ENCODE measurements at places on chromosomes 1 and 21.

DNA sequence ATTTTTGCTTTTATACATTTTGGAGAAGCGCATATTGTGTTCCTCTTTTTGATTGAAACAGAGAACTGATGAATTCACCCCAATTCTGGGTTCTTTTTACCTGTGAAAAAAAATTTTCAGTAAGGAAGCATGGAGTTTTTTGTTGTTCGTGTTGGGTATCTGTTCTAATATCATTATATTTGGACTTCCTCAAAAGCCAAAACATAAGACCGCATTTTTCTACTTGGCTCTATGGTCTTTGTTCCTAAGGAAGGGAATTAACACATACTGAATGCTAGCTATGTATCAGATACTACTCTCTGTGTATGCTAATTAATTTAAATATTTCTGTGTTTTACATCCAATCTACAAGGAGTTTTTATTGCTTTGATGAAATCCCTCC lies 12.9 kb downstream of the EPB41 start:
- DNase-seq = no peak

DNA sequence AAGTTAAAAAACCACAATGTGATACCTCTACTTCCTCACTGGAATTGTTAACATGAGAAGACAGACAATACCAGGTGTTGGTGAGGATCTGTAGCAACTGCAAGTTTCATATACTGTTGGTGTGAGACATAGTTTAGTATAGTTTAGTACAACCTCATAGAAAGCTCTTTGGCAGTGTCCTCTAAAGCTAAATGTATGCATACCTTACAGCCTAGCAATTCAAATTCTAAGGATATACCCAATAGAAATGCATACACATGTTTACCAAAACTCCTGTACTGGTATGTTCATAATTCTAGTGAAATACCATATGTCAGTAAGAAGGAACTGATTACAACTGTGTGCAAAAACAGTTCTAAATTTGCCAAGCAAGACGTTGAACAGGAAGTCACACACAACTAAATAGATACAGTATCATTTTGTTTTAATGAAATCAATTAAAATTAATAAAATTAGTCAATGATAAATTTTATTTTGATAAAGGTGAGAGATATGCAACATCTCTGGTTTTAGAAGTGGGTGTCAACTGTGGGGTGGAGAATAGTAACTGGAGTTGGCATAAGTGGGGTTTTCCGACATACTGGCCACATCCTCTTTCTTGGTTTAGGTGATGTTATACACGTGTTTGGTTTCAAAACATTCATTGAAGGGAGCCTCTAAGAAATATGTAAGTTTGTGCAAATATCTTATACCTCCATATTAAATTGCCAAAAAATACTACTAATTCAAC lies 450.7 kb downstream of the PTPRC start:
- DNase-seq = no peak

- DNase-seq = no peak
These were observed 125.0 kb upstream of the TMPRSS2 start for GRCh38 chr21:41632748-41633475.

DNA sequence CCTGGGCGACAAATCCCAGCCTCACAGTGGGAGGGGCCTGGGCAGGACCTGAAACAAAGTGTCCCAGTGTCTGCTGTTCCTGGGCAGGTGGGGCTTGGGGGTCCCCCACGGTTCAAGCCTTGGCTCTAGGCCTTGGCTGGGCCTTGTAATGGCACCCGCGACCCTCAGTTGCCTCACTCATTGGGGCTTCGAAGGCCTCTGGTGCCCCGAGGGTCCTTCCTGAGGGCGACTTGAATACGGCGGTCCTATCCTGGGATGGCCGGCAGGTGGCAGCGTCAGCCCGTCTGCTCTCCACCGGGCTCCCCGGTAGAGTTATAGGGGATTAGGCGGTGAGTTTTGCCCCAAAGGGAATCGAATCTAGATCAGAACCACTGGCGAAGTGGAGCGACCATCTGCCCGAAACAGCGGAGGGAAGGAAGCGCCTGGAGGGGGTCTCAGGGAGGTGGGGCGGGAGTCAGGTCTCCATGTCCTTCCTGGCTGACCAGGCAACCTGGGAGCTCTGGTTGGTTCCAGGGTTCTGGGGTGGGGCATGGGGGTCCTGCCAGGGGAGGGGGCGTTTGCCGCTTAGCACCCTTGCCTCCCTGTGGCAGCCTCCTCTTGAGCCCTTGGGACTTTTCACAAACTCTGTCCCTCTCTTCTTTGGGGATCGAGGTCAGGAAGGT lies 2.1 kb upstream of the PEX10 start:
- no peak for DNase-seq

GRCh38 chr1:205444931-205445645 lies 10.8 kb downstream of the BLACAT1 start:
- no peak for DNase-seq

DNA sequence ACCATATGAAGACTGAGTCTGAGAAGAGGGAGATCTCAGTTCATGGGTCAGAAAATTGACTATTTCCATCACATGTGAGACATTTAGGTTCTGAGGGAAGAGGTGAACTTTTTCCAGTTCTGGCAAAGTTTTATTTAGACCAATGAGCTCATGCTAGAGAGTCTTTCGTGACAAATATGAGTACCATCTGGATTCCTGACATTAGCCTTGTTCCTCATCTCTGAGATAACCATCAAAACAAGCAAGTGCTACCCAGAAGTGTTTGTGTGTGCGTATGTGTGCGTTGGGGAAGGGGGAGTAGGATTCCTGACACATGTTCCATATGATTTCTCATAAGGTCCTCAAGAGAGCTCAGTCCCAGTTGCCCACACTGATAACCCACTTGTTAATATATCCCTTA lies 120.6 kb downstream of the FASLG start:
- no peak for DNase-seq

GRCh38 chr1:8218351-8219092 lies 99.4 kb upstream of the SLC45A1 start:
- DNase-seq = no peak

- no peak for DNase-seq
These were observed 27.5 kb downstream of the CTH start for GRCh38 chr1:70438529-70438928.

DNA sequence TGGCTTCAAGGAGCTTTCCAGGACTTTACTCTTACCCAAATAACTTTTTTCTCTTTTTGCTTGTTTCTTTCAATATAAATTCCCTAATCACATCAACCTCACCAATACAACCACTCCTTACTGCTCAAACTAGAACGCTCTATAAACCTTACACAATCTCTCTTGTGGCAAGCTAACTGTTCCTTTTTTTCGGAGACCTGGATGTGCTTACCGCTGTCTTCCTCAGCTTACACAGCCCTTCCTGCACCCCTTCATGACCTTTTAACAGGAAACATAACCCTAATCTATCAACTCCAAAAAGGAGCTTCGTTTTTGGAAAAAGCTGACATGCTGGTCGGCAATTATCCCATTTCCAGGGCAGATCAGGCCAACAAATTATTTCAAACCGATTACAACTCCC lies 24.1 kb upstream of the SLC2A5 start:
- no peak for DNase-seq

GRCh38 chr1:67759692-67760029 lies 73.6 kb downstream of the GNG12 start:
- no peak for DNase-seq

GRCh38 chr1:240343966-240344365 lies 252.3 kb downstream of the FMN2 start:
- DNase-seq = no peak

DNA sequence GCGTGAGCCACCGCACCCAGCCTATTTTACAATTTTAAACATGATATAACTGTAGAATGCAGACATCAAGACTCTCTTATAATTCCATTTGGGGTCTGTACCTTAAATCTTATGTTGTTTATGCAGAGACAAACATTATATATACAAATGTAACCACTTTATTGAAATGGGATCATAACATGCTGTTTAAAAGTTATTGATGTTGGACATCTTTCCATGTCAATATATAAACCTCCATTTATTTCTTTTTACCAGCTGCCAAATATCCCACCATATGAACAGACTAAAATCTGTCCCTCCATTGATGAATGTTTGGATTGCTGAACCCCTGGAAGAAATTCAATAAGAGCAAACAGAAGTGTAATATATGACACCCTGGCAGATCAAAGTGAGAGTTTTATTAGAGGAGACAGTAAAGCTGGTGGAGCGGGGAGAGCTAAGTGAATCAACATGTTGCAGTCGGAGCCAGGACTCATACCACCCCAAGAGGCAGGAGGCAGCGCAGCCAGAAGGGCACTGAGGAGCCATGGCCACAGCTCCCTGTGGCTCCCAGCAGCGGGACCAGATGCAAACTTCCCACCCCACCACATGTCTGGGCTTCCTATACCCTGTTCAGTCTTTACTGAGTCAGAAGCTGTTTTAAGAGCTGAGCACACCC lies 4.7 kb upstream of the PCSK9 start:
- DNase-seq = peak; percentile 44

DNA sequence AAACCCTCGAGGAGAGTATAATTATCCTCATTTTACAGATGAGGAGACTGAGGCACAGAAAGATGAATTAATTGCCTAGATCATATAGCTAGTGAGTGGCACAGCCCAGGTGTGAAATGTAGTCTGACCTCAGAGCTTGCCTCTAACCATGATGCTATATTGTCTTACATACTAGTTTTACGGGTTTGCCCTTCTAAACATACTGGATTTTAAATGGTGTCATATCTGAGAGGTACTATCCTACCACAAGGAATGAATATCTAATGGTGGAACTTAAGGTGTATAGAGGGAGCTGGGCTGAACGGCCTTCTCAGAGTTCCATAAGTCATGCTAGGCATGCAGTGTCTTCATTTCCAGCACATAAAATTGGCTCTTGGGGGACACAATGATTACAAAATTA lies 77.9 kb upstream of the EDEM3 start:
- DNase-seq = no peak

DNA sequence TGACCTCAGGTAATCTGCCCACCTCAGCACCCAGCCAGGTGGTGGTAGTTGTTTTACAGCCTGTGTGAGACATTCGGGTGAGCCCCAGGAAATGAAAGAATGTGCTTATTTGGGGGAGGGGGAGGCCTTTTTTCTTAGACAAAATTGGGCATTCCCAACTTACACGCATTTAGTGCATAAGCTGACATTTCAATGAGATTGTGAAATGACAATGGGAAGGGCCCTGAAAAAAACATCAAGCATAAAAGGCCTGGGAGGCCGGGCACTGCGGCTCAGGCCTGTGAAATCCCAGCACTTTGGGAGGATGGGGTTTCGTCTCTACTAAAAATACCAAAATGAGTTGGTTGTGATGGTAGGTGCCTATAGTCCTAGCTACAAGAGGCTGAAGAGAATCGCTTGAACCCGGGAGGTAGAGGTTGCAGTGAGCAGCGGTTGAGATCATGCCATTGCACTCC lies 5.0 kb downstream of the GAS5 start:
- no peak for DNase-seq

DNA sequence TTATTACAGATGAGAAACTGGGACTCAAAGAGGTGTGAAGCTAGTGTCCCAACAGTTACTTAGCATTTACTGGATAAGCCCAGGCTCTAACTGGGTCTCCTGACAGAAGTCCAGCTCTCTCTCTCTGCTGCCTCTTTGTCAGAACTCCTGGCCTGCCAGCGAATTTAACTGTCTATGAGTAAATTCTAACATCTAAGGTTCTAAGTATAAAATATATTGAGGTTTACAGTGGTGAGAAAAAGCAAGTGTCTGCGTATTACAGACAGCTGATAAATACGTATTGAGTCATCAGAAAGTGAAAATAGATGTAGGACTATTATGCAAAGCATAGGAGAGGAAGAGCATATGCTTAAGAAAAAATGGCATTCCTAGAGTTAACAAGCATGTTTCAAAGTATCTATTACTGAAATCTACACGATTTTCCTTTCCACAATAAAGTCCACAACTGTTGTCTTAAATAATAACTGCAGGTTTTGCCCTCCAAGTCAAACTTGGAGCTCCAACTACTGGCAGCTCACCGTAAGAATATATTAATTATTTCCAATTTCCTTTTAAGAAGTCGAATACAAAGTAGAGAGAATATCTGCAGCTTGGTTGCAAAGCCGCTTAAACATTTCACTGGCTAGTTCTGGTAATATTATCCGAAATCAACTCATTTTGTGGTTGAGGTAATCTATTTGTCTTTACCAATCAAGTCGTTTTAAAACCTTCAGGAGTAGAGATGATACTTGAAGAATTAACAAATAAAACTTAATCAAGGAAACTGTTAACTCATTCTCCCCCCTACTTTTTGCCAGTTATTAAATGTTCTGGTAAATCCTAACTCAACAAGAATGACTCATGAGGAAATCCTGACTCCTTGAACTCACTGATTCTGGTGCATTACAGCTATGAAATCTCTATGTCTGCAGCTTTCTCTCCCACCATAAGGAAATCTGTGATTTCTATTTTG lies 1.4 kb upstream of the RGS2 start:
- no peak for DNase-seq

GRCh38 chr1:51549901-51550300 lies 30.8 kb upstream of the EPS15 start:
- DNase-seq = no peak

GRCh38 chr21:16870103-16870502 lies 642.7 kb upstream of the CXADR start:
- DNase-seq = no peak
